Naive B cell (primary cell): ENCODE measurements at places on chromosomes 13 and 19. TPM values are rescaled to one million over a fixed set of nuclear protein-coding genes. Genes with fewer than 3 reads are reported as not detected.

Gene SHC2
- polyA plus RNA-seq, result not detected

Gene C19orf73
- 2.8 TPM for polyA plus RNA-seq

Gene ATP7B
- polyA plus RNA-seq, result not detected

Gene NLRP9
- not detected for polyA plus RNA-seq

Gene HNRNPA1L2
- polyA plus RNA-seq, result 1.8 TPM

Gene LACC1
- polyA plus RNA-seq, result 1.7 TPM

Gene SIGLEC5
- polyA plus RNA-seq, result not detected

Gene GJB6
- not detected for polyA plus RNA-seq

Gene RDH8
- polyA plus RNA-seq, result not detected

Gene LGALS4
- 1.4 TPM for polyA plus RNA-seq

Gene AKAP11
- 3.7 TPM for polyA plus RNA-seq

Gene MCF2L
- polyA plus RNA-seq, result 4.7 TPM

Gene ADAT3
- 1.9 TPM for polyA plus RNA-seq

Gene CYP2A7
- not detected for polyA plus RNA-seq

Gene PSG6
- polyA plus RNA-seq, result not detected

Gene SBK2
- polyA plus RNA-seq, result not detected

Gene POLR1G
- polyA plus RNA-seq, result 2.9 TPM

Gene BBC3
- polyA plus RNA-seq, result 1.2 TPM

Gene EFNB2
- not detected for polyA plus RNA-seq

Gene SIPA1L3
- 43.0 TPM for polyA plus RNA-seq

Gene CXCL17
- polyA plus RNA-seq, result not detected

Gene LIG1
- polyA plus RNA-seq, result 26.0 TPM

Gene FGF22
- not detected for polyA plus RNA-seq

Gene GRIN2D
- not detected for polyA plus RNA-seq

Gene RPL21
- 5,049 TPM for polyA plus RNA-seq
